ENCODE measurements at places on chromosomes 4 and X. TPM values are rescaled to one million over a fixed set of nuclear protein-coding genes. Genes with fewer than 3 reads are reported as not detected.

The DMRTC1 gene
- polyA plus RNA-seq, result 1.0 TPM

The MAGEB10 gene
- polyA plus RNA-seq, result not detected

- no peak overlapping the region for H3K4me3 ChIP-seq
- H3K27me3 ChIP-seq, result no peaks in the 10 kb centered on the region
- peaks cover 3% of the 10 kb centered on the region for H3K4me1 ChIP-seq
Observed at GRCh38 chr4:188661502-188661901, 522.3 kb downstream of the TRIML1 start.

- H3K27me3 ChIP-seq, result peaks cover 85% of the 10 kb centered on the region
- no peak overlapping the region for H3K27ac ChIP-seq
- peaks cover 15% of the 10 kb centered on the region for H3K4me1 ChIP-seq
- no peaks in the 10 kb centered on the region for H3K36me3 ChIP-seq
Observed at GRCh38 chrX:633043-633984, 2.7 kb downstream of the SHOX start.

GRCh38 chrX:109501176-109501575 lies 19.3 kb upstream of the GUCY2F start:
- H3K36me3 ChIP-seq, result no peaks in the 10 kb centered on the region
- H3K27me3 ChIP-seq, result peaks cover 4% of the 10 kb centered on the region

DNA sequence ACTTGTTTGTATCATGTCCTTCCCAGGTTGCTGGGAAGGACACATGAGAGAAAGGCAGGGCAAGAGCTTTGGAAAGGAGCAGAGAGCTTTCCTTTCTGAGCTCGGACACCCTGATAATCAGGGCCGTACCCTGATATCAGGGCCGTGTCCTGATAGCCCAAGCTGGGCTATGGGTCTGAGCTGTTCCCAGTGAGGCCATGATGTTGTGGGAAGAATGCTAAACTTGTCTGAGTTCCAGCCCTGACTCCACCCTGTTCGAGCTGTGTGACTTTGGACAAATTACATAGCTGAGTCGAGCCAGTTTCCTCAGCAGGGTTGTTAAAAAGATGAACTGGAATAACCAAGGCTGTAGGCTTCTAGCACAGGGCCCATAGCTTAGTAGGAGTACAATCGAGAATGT lies 3.3 kb upstream of the CXCR3 start:
- H3K27ac ChIP-seq, result no peak overlapping the region
- no peak overlapping the region for H3K4me3 ChIP-seq
- H3K27me3 ChIP-seq, result no peaks in the 10 kb centered on the region
- DNase-seq, result no peak
- H3K36me3 ChIP-seq, result peaks cover 8% of the 10 kb centered on the region

The OTUD6A gene
- polyA plus RNA-seq, result not detected
